ENCODE measurements at places on chromosomes 5 and 9. TPM values are rescaled to one million over a fixed set of nuclear protein-coding genes. Genes with fewer than 3 reads are reported as not detected.

GRCh38 chr5:15421921-15422412 lies 78.0 kb upstream of the FBXL7 start:
- H3K27ac ChIP-seq = no peak overlapping the region
- H3K27me3 ChIP-seq = peaks cover 16% of the 10 kb centered on the region
- H3K4me3 ChIP-seq = no peak overlapping the region
- no peaks in the 10 kb centered on the region for H3K4me1 ChIP-seq

DNA sequence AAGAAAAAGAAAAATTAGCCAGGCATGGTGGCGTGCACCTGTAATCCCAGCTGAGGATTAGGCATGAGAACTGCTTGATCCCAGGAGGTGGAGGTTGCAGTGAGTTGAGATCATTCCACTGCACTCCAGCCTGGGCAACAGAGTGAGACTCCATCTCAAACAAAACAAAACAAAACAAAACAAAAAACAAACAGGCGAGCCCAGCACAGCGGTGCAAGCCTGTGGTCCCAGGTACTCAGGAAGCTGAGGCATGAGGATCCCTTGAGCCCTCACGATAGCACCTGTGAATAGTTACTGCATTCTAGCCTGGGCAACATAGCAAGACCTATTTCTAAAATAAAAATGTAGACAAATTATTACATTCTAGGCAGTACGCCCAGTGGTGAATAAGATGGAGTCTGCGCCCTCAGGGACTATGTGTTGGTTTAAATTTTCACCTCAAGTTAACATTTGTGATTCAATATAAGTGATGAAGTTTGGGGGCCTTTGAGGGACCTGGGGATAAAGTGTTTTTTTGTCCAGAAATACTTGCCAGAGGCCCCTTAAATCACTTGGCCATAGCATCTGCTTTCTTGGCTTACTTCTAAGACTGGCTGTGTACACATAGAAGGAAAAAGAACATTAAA lies 3.4 kb upstream of the GAPVD1 start:
- no peak for DNase-seq
- H3K4me1 ChIP-seq = peaks cover 5% of the 10 kb centered on the region
- H3K27ac ChIP-seq = no peak overlapping the region
- no peaks in the 10 kb centered on the region for H3K27me3 ChIP-seq

GRCh38 chr9:118928722-118929121 lies 440.5 kb downstream of the BRINP1 start:
- no peaks in the 10 kb centered on the region for H3K4me1 ChIP-seq
- no peak for DNase-seq
- peak overlapping the region; percentile 19 for H3K27ac ChIP-seq
- no peaks in the 10 kb centered on the region for H3K27me3 ChIP-seq
- H3K4me3 ChIP-seq = no peak overlapping the region

GRCh38 chr5:173412566-173412965 lies 84.4 kb upstream of the STC2 start:
- no peaks in the 10 kb centered on the region for H3K4me1 ChIP-seq
- no peaks in the 10 kb centered on the region for H3K36me3 ChIP-seq
- DNase-seq = peak; percentile 87
- no peak overlapping the region for H3K27ac ChIP-seq
- no peak overlapping the region for H3K4me3 ChIP-seq

- no peaks in the 10 kb centered on the region for H3K36me3 ChIP-seq
- peaks cover 24% of the 10 kb centered on the region for H3K4me1 ChIP-seq
- no peak overlapping the region for H3K4me3 ChIP-seq
- H3K27ac ChIP-seq = no peak overlapping the region
These were observed 21.5 kb upstream of the ASS1 start for GRCh38 chr9:130423272-130423671.

- H3K27me3 ChIP-seq = no peaks in the 10 kb centered on the region
- peak overlapping the region; percentile 30 for H3K4me3 ChIP-seq
- H3K27ac ChIP-seq = peak overlapping the region; percentile 86
- no peaks in the 10 kb centered on the region for H3K36me3 ChIP-seq
These were observed 36.7 kb downstream of the NFIB start for GRCh38 chr9:14277244-14277643.

- H3K36me3 ChIP-seq = peaks cover 4% of the 10 kb centered on the region
- DNase-seq = no peak
- no peak overlapping the region for H3K4me3 ChIP-seq
- H3K4me1 ChIP-seq = no peaks in the 10 kb centered on the region
These were observed 20.9 kb upstream of the ORM1 start for GRCh38 chr9:114301798-114302565.

DNA sequence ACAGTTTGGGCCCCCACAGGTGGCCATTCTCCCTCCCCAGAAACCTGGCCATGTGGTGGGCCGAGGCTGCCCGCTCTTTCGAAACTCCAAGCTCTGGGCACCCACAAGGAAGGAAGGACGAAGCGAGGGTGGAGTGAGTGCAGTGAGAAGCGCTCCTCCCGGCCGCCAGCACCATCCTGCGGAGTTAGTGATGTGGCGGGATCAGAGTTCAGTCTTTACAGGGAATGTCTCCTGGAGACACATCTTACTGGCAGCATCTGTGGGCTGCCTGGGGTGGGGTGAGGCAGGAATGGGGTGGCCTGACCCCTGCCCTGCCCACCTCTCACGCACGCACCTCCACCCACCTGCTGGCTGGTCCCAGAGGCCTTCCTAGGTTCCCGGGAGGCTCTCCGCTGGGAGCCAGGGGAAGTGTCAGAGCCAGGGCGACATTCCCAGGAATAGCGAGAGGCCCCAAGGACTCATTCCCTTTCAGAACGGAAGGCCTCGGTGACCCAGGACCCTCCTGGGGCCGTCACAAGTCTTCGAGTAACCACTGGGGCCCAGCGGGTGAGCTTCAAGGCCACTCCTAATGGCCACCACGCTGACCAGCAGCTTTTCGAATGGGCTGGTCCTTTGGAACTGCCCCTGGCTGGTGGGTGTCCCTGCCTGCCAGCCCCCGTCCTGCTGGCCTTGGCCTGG lies 5.5 kb upstream of the RNU6ATAC start:
- no peaks in the 10 kb centered on the region for H3K27me3 ChIP-seq
- no peaks in the 10 kb centered on the region for H3K36me3 ChIP-seq
- DNase-seq = no peak
- peaks cover 12% of the 10 kb centered on the region for H3K4me1 ChIP-seq
- H3K27ac ChIP-seq = no peak overlapping the region

DNA sequence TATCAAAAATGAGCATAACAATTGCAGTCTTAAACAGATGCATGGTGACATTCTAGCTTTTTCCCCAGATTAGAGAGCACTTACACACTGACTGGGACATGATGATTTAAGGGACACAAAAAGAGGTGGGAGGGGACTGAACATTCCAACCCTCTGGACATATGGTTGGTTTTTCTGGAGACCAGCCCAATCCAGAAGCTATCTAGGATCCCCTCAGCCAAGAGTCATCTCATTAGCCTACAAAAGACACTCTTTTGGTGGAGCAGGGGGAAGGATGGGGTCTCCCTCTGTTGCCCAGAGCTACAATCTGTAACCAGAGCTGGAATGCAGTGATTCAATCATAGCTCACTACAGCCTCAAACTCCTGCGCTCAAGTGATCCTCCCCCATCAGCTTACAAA lies 97.3 kb upstream of the IQGAP2 start:
- H3K4me3 ChIP-seq = no peak overlapping the region
- H3K27ac ChIP-seq = no peak overlapping the region
- H3K4me1 ChIP-seq = no peaks in the 10 kb centered on the region

DNA sequence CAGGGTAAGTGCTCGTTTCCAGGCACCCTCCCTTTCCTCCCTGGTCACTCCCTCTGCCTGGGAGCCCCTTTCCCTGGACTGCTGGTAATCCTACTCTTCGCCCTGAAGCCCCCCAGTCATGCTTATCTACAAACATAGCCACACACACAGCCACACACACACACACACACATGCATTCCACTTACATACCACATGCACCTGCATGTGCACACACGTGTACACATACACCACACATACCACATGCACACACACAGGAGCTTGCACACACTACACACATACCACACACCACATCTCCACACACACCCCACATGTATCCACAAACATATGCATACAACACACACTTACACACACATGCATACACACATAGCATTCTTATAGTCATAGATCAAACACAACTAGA lies 358.5 kb downstream of the GADD45G start:
- no peaks in the 10 kb centered on the region for H3K27me3 ChIP-seq
- H3K4me1 ChIP-seq = peaks cover 10% of the 10 kb centered on the region
- no peak overlapping the region for H3K4me3 ChIP-seq
- DNase-seq = no peak
- no peaks in the 10 kb centered on the region for H3K36me3 ChIP-seq

DNA sequence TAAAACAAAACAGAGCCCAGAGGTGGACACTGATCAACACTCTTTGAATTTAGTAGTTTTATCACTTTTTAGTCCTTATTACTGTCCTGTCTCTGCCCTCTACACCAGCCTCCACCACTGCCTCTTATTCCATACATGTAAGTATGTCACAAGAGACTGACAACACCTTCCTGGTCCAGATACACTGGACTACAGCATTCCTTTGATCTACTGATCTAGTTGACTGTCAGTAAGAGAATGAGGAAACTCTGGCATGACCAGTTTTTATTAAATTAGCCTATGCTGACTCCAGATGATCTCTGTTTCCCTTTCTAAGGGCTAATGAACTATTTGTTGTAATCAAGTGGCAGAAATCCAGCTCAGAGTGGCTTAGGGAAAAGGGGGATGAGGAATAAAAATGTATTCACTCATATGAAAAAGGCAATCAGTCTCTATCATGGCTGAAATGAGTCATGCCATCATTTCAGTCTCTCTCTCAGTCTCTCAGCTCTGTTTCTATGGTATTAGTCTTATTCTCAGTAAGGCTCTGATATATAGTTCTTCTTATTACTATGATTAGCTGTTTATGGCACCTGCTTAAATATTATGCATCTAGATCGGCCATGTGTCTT lies 5.5 kb downstream of the ARHGEF37 start:
- peaks cover under 1% of the 10 kb centered on the region for H3K4me1 ChIP-seq
- no peaks in the 10 kb centered on the region for H3K27me3 ChIP-seq
- DNase-seq = no peak
- no peak overlapping the region for H3K4me3 ChIP-seq
- no peak overlapping the region for H3K27ac ChIP-seq

- H3K36me3 ChIP-seq = no peaks in the 10 kb centered on the region
- no peaks in the 10 kb centered on the region for H3K4me1 ChIP-seq
- H3K27me3 ChIP-seq = no peaks in the 10 kb centered on the region
- no peak for DNase-seq
- H3K4me3 ChIP-seq = no peak overlapping the region
- no peak overlapping the region for H3K27ac ChIP-seq
These were observed 16.3 kb downstream of the NMRK1 start for GRCh38 chr9:75071530-75072122.

- no peaks in the 10 kb centered on the region for H3K36me3 ChIP-seq
- no peaks in the 10 kb centered on the region for H3K27me3 ChIP-seq
- H3K4me1 ChIP-seq = no peaks in the 10 kb centered on the region
- no peak overlapping the region for H3K27ac ChIP-seq
- no peak overlapping the region for H3K4me3 ChIP-seq
These were observed 165.7 kb upstream of the GPR151 start for GRCh38 chr5:146681585-146682105.

The NMUR2 gene
- not detected for total RNA-seq

The TCOF1 gene
- 12.3 TPM for total RNA-seq

The MAMDC4 gene
- 0.88 TPM for total RNA-seq

The UIMC1 gene
- total RNA-seq = 40.9 TPM
